T follicular helper cell (primary cell): ENCODE measurements at places on chromosomes 1 and 21.

DNA sequence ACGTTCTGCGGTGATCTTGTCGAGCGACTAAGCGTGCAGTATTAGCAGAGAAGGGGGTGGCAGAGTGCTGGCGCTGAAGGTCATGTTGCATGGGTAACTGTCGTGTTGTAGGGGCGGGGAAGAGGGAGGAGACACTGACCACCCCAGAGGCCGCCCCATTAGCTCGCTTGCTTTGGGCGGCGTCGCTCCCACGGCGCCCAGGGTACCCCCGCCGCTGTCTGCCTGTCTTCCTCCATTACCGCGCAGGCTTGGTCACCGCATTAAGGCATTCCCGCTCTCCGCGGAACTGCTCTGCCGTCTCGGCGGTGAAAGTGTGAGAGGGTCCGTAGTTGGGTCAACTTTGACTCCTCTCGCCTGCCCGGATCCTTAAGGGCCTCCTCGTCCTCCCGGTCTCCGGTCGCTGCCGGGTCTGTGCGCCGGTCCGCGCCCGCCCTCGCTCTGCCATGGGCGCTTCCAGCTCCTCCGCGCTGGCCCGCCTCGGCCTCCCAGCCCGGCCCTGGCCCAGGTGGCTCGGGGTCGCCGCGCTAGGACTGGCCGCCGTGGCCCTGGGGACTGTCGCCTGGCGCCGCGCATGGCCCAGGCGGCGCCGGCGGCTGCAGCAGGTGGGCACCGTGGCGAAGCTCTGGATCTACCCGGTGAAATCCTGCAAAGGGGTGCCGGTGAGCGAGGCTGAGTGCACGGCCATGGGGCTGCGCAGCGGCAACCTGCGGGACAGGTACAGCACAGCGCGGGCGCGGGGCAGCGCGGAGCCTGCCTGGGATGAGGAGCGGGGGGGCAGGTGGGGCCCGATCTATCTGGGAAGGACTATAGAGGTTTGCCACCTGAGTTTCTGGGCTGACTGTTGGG lies at the start of gene MTARC2:
Gene MTARC2, plus strand, starts transcription at position 234 of the 846 bp plus-strand sequence. Its CDS starts 210 bp downstream, at position 444.
- DNase-seq = no peak

DNA sequence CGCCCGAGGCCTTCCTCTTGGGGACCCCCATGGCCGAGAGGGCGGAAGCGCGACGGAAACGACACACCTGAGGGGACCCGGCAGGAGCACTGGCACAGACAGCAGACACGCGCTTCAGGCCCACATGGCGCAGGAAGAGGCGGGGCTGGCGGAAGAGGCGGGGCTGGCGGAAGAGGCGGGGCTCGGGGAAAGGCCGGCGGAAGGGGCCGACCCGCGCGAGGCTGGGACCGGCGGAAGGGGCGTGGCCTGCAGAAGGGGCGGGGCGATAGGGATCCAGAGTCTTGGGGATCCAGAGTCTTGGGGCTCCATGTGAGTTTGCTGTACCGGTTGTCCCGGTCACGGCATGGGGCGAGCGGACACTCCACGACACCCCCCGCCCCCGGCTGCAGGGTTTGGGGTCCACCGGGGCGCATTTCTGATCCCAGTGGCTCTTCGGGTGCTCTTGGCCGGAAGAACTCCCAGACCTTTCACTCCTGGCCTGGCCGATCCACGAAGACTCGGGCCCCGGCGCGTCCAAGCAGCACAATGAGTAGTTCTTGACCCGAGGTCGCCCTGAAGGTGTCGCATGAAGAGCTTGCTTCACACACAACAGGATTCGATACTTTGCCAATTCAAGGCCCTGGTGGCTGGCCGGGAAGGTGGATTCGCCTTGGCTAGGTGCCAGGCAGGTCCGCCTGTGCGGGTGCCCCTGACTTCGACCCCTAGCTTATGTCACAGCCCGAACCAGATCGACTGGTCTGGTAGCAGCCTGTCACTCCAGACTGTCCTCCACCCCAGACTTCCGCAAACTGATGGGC lies at the start of gene URB1:
Gene URB1, minus strand, starts transcription at position 133 of the 797 bp plus-strand sequence. Its CDS starts 102 bp downstream, at position 31.
- DNase-seq = peak; percentile 91

DNA sequence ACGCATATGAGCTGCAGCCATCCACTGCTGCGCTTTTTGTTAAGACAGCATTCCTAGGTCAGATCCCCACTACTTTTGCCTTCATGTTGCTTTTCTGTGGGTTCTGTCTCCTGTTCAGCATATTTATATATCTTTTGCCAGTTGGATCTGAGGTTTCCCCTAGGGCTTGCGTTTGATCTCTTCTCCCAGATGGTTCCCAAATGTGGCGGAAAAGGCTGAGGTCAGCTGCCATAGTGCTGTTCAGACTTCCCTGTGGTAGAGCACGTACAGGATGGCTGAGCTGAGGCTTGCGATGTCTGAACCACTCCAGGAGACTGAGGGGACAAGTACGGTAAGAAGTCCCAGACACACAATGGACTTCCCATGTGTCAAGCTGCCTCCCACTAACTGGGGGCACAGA lies 39.8 kb downstream of the COL6A1 start:
- no peak for DNase-seq

DNA sequence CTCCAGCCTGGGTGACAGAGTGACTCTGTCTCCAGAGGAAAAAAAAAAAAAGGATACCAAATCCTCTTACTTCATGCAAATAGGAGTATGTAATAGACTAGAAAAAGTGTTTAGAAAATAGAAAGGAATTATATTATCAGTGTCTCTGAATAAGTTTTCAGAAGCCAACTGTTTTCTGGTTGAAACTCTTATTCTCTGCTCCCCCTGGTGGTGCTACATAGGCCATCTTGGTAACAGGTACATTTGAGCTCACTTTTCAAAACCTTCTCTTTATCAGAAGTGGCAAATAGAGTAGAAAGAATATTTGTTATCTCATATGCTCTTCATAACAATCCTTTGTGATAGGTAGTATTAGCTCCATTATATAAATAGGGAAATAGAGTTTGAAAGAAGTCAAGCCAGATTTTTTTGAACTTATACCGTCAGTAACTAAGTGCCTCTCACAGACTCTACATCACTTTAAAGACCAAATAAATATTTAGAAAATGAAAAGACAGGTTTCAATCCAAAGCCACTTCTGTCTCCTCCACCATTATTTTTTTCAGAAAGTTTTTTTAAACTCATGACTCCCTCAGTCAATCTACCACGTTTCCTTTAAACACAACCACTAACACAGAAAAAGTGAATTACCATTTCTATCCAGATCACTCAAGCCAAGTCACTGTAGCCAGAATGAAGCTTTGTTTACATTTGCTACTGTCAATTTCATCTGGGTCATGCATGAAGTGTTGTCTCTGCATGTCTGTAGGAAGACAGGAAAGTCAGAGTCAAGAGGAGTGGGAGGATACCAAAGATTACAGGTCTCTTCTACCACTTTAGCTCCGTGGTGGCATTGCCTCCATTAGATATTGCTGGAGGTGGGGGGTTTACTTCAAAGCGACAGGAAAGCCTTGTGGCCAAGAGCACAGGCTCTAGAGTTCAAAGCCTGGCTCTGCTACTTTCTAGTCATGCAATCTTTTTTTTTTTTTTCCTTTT lies 45.6 kb downstream of the IL23R start:
- peak; percentile 18 for DNase-seq

- DNase-seq = no peak
These were observed 5.0 kb downstream of the NOS1AP start for GRCh38 chr1:162074276-162075005.
